Stimulated activated CD4-positive, alpha-beta T cell treated with anti-CD3 and anti-CD28 coated beads, Interleukin-1b, Interleukin-23, amount 100 ng/mL, for 1 hour (primary cell): ENCODE measurements at places on chromosomes 3 and 15.

DNA sequence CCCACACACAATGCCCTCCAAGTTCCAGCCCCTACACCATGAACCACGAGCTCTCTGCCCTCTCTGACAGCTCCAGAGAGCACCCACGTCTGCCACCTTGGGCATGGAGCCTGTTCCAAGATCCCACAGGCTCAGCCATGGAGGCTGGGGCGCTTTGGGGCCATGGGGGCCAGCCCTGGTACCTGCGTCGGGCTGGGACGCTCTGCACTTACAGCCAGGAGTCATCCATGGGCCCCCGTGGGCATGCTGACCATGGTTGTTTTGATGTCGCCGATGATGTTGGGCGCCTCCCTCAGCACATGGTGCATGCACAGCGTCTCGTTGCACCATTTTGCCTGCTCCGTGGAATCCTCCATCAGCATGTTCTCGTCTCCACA is 51.9 kb upstream of the UBE2Q2 start:
- DNase-seq: no peak

DNA sequence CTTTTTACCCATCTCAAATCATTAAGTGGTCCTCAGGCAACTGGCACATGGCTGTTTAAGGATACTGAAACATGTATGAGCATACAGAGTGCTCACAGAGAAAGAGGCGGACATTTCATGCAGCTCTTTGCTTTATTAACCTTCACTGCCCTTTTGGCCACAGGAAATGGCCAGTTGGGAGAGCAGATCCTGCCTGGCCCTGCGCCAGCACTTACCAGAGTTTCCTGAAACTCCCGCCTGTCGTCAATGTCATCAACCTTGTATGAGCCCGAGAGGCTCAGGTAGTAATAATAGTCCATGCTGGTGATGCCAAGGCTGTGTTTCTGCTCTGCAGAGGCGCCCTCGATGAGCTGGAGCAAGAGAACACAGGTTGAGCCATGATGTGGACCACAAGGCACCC is 17.8 kb downstream of the LDHAL6B start:
- DNase-seq: no peak

GRCh38 chr3:117910820-117911521 is 1123.7 kb downstream of the IGSF11 start:
- DNase-seq: no peak

- DNase-seq: no peak
These were observed 951 bp downstream of the FOXL2 start for GRCh38 chr3:138945709-138946662.

GRCh38 chr15:65375871-65376607 is 1.8 kb downstream of the IGDCC3 start:
- DNase-seq: no peak

DNA sequence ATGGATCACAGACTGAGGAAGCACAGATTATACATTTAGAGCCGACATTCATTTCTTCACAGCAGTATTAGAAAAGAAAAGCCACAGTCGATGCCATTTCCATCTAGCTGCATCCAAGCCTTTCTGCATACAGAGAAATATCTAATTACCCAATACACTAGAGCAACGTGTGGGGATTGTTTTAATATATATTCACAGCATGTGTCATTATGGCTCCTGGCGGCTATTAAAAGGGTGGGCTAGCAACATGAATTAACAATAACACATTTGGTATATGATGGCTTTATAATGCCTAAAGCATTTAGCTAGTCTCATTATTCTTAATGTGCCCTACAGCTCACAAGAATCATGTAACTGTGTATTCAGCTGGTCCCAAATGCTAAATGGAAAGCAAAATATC is 1030.5 kb downstream of the FHIT start:
- DNase-seq: no peak

GRCh38 chr3:86739244-86739643 is 251.7 kb downstream of the VGLL3 start:
- DNase-seq: no peak

DNA sequence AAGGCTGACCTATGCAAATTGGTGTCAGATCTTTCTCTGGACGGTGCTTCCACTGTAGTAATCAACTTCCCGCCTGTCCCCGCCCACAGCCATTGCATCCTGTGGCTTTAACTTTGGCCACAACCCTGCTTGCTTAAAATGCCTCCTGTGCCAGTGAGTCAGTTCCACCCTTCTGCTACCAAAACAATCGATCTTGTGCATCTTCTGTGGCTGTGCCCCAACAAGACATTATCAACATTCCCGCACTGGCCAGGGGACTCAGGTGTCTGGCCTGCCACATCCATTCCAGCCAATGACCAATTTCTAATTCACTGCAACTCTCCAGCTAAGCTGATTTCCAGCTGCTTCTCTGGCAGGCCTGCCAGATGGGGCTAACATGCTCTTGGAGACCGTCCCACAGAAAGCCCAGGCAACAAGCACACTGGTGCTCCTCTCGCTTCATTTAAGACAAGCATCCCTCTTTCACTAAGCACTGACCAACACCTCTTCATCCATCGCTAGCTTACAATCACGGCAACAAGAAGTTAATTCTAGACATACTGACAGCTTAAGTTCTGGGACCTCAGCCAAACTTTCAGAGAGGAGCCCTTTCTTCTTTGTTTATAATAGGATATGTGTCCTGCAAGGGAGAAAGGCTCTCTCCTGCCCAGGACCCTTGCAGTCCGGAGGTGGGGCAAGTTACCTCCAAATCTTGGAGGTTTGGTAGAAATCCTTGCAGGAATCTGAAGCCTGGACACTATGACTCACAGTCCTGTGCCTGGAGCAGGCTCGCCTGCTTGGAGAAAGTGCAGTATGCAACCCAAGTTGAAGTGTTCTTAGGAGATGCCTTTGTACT is 6.7 kb downstream of the CA12 start:
- DNase-seq: no peak

GRCh38 chr15:69939513-69940440 is 157.9 kb downstream of the TLE3 start:
- no peak for DNase-seq

- DNase-seq: no peak
These were observed 421.1 kb downstream of the PLOD2 start for GRCh38 chr3:145739926-145740325.

- DNase-seq: no peak
These were observed 134.3 kb downstream of the POLQ start for GRCh38 chr3:121411523-121411922.

- DNase-seq: no peak
These were observed 111.4 kb upstream of the TOPAZ1 start for GRCh38 chr3:44130249-44130648.

DNA sequence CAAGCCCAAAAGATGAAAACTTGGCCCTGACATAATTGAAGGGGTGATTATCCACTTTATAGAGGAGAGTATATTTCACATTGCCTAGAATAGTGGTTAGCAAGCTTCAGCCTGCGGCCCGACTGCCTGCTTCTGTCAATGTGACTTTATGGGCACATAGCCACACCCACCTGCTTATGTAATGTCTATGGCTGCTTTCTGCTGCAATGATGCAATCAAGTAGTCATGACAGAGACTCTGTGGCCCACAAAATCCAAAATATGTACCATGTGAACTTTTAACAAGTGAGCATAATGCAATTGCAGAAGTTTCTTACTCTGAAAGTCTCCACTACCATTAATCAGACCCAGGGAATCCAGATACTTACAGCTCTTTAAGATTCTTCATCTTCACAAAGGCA is 103.1 kb downstream of the LRIG1 start:
- no peak for DNase-seq

- DNase-seq: no peak
These were observed 1261.1 kb downstream of the ROBO1 start for GRCh38 chr3:78506581-78507195.

DNA sequence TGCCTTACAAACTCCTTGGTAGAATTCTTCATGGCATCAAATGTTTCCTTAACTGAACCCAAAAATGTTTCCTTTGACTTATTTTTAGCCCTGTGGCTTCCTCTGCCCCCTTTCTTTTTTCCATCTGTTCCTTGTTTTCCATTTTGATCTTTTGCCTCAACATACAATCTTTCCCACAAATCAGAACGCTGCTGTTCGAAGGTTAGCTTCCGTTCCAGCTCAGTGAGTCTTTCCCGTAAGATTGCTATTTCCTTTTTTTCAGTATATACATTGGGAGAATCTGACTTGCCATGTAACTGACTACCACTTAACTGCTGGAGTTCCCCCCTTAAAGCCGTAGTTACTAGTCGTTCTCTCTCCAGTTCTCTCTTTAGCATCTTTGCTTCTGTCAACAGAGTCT is 41.2 kb downstream of the PIGB start:
- DNase-seq: no peak

DNA sequence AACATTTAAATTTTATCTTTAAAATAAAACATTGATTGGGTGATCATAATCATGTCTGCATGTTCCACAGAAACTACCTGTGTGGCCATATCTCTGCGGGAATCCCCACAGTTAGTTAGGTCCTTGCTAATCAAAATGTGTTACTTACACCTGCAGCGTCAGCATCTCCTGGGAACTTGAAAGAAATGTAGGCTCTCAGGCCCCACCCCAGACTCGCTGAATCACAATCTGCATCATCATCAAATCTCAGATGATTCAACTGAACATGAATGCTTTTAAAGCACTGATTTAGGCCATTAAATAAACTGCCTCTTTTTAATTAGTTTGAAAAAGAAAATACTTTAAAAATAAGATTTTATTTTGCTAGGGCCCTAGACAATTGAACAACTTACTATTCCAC is 577.8 kb downstream of the PYDC2 start:
- DNase-seq: no peak

DNA sequence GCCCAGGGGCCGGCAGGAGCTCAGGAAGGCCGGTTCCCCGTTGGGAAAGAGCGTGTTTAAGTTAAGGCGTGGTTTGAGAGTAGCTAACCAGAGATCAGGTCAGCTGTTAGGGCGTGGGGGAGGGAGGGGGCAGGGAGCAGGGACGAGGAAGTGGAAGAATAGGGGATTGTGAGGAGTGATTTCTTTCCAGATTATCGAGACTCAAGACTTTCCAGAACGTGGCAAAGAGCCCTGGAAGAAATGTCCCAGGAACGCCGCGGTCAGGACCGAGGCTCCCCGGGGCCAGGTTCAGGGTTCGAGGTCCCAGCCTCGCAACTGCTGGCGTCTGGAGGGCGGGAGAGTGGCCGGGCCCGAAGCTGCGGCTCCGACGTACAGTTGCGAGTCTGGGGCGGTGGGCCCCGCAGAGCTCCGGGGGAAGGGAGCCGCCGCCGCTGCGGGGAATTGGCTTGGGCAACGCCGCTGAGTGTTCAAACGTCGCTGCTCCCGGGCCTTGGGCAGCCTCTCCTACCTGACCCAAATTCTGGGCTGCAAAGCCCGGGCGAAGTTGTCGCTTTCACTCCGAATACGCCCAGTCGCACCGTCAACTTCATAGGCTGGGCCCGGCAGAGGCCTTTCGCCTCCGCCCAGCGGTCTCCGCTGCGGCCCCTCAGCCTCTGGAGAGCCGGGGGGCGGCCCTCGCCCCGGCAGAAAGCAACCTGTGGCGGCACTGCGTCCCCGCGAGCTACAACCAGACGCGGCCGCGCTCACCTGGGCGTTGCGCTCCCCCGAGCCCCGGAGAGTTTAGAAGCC is 9.5 kb downstream of the ISL2 start:
- no peak for DNase-seq

GRCh38 chr15:73442421-73442820 is 543 bp upstream of the REC114 start:
- no peak for DNase-seq

DNA sequence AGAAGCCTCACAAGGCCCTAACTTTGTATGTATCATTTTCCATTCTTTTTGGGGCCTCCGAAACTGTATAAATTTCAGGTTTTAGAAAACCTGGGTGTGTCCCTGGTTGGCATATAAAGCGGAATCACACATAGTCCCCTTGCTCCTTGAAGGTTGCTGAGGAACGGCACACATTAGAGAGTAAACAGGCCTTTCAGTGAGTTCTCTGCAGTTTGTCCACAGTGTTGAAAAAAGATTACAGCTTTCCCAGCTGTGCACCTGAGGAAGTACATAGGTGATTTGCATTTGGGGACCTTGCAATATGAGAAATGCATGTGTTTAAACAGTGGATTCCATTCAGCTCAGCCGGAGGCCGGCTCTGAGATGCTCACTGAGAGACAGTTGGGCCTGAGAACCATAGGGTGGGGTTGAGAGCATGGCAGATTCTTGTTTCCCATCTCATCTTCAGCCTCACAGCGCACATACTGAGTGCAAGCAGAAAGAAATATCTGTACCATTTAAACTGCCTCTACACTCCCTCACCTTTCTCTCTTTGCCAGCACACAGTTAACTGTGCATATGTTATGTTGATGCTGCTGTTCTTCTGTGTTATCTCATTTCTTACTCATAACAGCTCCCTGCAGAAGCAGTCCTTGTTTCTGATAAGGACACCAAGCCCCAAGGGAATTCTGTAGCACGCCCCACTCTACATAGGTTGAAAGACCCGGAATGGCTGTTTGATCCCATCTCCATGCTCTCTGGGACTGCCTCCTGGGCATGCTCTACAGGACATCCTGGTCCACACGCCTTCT is 60.4 kb downstream of the BOC start:
- no peak for DNase-seq

DNA sequence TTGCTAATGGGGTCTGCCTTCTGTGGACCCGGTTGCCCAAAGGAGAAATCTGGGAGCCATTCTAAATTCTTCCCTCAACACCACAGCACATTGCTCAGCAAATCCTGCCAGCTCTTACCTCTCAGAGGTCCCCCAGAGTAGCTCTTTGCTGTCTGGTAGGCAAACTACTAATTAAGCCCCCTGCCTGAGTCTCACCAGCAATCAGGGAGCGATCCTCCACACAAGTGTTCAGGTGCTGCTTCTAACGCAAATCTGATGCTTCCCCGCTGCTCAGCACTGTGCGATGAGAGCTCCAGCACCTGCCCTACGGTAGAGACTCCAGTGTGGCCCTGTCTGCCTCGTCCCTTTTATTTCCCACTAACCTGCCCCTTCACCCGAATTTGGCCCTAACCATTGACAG is 60.5 kb downstream of the HCN4 start:
- DNase-seq: no peak

GRCh38 chr3:192896208-192896607 is 21.4 kb downstream of the MB21D2 start:
- DNase-seq: no peak

DNA sequence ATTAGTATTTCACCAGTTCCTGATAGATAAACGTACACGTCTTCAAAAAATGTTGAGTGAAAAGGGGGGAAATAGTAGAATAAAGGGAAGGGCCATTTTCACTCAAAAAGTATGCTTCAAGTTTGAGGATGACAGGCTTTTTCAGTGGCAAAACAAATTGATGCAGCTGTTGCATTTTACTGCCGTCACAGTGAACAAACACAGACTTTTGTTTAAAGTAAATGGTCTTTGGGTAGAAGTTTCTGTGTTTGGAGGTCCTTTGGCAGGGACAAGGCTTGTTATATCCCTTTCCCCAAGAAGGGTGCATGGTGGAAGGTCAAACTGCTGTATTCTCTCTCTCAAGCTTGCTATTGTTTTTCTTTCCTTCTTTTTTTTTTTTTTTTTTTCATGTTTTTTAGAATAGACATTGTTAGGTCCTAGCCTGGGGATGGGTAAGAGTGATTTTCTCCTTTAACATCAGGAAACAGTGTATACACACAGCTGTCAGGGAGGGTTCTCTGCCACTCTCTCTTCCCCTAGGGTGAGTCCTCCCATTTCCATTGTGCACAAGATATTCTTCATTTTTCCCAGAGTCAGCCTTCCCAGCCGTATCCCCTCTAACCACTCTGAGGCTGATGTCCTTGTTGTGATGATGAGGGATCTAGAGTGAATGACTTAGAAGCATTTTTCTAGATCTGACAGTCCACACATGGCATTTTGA is 6.6 kb upstream of the SUCNR1 start:
- DNase-seq: no peak
